CD4-positive, alpha-beta T cell treated with Interleukin-21 for 1 hour (primary cell): ENCODE measurements at places on chromosomes 2 and 18.

GRCh38 chr2:160433466-160434140 lies 60.0 kb downstream of the RBMS1 start:
- DNase-seq: no peak

DNA sequence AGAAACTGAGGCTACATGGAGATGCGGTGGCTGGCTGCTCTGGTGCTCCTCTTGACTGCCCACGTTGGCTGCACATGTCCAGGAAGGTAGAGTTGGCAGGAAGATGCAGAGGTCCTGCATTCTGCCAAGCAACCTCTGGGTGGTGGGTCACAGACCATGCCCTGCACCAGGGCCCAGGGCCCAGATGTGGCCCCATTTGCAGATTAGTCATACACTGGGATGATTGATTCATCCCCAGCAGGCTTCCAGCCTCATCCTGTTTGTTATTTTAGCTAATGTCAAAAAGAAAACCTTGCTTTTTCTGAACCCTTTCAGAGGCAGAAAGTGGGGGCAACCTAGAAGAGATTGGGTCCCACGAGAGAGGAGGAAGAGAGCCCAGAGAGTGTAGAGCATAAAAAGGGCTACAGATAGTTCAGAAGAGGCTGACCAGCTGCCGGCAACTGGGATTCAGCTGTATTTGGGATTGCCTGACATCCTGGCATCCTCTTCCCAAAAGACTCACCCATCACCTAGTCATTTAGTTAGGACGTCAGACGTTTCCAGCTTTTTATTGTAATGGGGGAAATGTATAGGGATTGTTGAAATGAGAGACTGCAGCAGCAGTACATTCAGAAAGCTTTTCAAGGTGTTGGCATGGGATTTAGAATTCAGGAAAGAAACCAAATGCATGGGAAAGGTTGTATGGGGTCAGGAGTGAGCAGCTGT lies 101.9 kb downstream of the CTIF start:
- no peak for DNase-seq

- no peak for DNase-seq
Observed at GRCh38 chr2:163626639-163627109, 109.1 kb downstream of the FIGN start.

GRCh38 chr2:42659609-42660008 lies 91.2 kb downstream of the MTA3 start:
- no peak for DNase-seq

GRCh38 chr18:23883277-23883790 lies 131.2 kb upstream of the TTC39C start:
- no peak for DNase-seq

- no peak for DNase-seq
Observed at GRCh38 chr2:211942153-211942552, 596.4 kb downstream of the ERBB4 start.

- no peak for DNase-seq
Observed at GRCh38 chr2:62465741-62466502, 40.1 kb downstream of the TMEM17 start.

GRCh38 chr2:45011621-45012602 lies 2.7 kb upstream of the SIX2 start:
- no peak for DNase-seq

DNA sequence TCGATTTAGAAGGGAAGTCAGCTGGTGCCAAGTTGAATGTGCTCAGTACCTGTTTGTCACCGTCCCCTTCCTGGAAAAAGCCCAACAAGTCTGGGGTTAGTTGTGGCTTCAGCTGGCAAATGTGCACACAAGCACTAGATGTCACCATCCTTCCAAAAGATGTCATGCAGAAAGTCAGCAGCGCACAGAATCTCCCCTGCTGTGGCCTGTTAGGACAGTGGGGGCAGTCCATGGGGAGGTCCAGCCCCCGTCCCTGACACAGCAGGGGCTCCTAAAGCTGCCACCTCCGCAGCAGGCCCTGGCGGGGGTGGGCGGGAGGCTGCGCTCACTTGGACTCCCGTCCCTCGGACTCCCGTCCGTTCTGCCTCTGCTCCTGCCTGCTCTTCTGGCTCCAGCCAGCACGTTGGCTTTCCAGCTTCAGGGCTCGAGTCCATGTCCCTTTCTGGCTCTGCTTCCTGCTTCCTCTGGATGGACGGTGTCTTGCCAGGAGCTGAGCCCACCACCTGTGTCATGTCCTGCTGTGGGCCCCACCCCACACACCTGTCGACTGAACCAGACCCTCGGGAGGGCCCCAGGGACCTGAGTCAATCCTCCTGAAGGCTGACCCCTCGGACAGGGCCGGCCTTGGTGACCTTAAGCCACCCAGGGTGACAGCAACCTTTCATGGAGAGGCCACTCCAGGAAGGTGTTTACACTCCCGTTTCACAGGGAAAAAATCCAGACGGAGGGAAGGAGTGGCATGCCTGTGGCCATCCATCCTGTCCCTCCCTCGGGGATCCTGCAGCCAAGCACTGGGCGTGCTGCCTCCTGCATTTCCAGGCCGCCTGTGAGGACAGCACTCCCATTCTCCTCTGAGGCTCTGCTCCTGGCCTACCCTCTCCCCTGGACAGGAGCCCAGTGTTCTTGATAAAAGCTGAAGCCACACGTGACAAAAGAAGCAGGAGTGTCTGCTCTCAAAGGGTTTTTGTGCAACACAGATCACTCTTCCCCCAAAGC lies 8.5 kb downstream of the RAB17 start:
- peak; percentile 51 for DNase-seq

- DNase-seq: no peak
Observed at GRCh38 chr18:70028734-70029133, 81.1 kb upstream of the CD226 start.

- no peak for DNase-seq
Observed at GRCh38 chr18:28267878-28268625, 91.1 kb upstream of the CDH2 start.
